ENCODE measurements at places on chromosomes 13 and 19.

DNA sequence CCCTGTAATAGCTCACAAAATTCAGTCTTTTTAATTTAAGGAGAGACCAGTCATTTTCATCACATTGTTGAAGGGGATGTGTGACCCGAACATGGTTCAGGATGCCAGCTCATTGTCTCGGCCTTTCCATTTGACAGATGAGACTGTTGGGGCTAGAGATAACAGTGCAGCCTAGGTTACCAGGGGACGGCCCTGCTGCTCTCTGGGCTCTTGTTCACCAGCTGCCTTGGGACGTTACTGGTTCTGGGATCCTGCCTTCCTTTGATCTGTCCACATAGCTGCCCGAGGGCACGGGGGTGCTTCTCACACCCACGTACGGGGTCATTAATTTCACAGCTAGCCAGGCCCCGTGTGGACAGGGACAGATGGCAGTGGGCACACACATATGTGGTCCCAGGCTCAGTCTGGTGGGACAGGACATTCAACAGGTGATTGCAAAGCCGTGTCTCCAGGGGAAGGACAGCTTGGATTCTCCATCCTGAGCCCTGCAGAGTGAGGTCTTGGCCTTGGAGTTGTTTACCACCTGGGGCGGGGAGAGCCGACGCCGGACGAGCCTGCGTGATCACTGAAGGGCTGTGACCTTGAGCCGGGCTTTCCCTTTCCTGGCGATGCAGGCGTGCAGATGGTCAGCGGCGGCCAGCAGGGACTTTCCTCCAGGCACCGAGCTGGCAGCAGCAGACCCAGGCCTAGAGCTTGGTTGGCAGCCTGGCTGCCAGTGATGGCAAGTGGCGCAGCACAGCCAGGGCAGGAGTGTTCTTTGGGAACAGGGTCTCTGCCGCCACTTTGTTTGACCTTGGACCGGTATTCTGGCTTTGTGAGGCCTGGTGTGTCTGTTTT is 26.7 kb upstream of the NPAS1 start:
- no peak for DNase-seq

DNA sequence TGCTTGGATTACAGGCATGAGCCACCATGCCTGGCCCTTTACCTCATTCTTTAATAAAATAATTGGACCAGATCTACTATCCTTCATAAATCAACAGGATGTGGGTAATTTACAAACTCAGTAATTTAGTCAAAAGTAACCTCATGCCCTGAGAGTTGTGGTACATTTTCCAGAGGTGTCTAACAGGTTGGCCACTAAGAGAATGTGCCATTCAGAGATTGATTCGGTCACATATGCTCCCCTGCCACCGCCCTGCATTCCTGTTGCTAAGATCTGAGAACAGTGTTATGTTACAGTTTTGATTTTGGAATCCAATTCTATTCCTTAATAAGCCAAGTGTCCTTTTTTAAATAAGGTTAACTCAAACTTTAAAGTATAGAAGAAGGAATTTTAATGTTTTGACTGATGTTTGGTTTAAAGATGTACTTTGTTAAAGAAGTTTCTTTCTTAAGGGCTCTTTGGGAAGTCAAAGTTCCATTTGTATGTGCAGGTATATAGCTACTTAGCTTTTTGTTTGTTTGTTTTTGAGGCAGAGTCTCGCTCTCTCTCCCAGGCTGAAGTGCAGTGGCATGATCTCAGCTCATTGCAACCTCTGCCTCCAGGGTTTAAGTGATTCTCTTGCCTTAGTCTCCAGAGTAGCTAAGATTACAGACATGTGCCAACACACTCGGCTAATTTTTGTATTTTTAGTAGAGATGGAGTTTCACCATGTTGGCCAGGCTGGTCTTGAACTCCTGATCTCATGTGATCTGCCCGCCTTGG is 29.2 kb downstream of the PHF11 start:
- DNase-seq: no peak

GRCh38 chr19:34677386-34678084 is at the start of gene ZNF302:
Gene ZNF302, plus strand, starts transcription at chr19:34677678. Its CDS starts 1,127 bp downstream, at chr19:34678805.
- DNase-seq: peak; percentile 91

DNA sequence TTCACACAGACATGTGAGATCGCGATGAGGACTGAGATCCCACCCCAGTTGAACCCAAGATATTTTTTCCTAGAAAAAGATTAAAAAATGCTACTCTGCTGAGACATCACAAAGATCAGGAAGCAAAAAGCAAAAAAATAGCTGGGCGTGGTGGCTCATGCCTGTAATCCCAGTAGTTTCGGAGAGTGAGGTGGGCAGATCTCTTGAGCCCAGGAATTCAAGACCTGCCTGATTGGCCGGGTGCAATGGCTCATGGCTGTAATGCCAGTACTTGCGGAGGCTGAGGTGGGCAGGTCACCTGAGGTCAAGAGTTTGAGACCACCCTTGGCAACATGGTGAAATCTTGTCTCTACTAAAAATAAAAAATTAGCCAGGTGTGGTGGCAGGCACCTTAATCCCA is 1.1 kb downstream of the FUT3 start:
- DNase-seq: no peak

- DNase-seq: no peak
Observed at GRCh38 chr19:41192574-41193429, at the start of gene CYP2S1. Gene CYP2S1, plus strand, starts transcription at chr19:41193219. Its CDS starts 46 bp downstream, at chr19:41193265.

- DNase-seq: no peak
Observed at GRCh38 chr19:10601999-10602329, 14.9 kb upstream of the AP1M2 start.

GRCh38 chr19:47152205-47152604 is 21.6 kb downstream of the SAE1 start:
- no peak for DNase-seq

- no peak for DNase-seq
Observed at GRCh38 chr19:50427997-50428425, 4.7 kb upstream of the MYBPC2 start.

- no peak for DNase-seq
Observed at GRCh38 chr19:11164296-11164695, 8.7 kb upstream of the SPC24 start.

All from activated CD8-positive, alpha-beta memory T cell treated with anti-CD3 and anti-CD28 coated beads for 4 hours (primary cell).